ENCODE measurements at places on chromosomes 2 and 18.

DNA sequence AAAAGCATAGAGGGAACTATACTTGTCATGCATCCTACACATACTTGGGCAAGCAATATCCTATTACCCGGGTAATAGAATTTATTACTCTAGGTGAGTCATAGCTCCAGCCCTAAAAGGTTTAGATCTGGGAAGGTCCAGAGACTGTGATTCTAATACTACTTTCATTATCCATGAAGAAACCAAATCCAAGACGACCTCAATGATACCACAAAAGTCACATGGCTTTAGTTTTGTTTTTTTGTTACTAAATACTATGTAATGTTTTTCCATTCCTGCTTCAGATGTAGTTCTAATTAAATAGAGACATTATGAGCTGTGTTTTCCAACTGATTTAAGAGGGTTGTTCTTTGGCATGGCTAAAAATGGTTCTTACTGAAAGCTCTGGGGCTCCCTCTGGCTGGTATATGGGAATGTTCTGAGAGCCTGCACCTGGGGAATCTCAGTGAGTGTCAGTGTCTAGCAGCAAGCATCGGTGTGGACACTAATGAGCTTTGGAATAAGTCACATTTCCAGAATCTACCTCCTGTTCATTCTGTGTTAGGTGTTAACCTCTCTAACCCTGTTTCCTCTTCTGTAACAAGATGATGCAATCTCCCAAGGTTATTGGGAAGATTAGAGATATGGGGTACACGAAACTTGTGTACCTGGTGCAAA, 20.5 kb upstream of the IL1RL2 start:
- DNase-seq, result no peak

- no peak for DNase-seq
These were observed 9.0 kb upstream of the CREG2 start for GRCh38 chr2:101396316-101396717.

GRCh38 chr2:172342078-172342477, 85.3 kb upstream of the ITGA6 start:
- no peak for DNase-seq

GRCh38 chr18:55477499-55477859, 110.5 kb downstream of the TCF4 start:
- DNase-seq, result no peak

GRCh38 chr2:172551271-172551670, 4.6 kb upstream of the PDK1 start:
- DNase-seq, result no peak

DNA sequence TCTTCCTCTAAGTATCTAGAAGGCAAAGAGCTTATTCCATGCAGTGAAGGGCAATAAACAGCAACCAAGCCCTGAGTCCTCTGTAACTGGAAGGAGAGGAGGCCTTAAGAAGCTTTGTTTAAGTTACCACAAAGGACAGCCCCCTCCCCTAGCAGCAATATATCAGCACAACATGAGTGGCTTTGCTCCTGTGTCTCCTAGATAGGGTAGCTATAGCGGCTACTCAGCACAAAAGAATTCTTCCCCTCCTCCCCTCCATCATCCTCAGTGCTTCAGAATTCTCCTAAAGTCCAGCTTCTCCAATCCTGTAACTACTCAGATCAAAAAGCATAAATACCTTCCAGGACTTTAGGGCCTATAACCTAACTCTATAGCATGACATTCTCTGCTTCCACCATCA, 16.5 kb downstream of the SUMO1 start:
- no peak for DNase-seq

DNA sequence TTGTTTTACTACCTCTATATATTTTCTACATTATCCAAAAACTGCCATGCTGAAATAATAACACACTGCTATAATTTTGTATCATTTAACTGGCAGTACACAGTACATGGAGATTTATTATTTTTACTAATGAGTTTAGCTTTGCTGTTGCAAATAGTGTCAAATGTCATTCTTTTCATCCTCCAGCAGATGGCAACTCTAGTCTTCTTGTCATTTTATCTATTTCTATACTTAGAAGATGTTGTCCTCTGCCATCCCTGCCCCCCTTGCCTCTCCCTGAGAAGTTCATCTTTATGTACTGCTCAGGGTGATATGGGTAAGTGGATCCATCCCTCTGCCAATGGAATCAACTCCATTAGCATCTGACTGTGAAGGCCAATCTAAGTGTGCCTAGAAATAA, 21.7 kb upstream of the LRRTM1 start:
- DNase-seq, result no peak

- no peak for DNase-seq
These were observed 3.4 kb downstream of the MBP start for GRCh38 chr18:77129150-77129551.

DNA sequence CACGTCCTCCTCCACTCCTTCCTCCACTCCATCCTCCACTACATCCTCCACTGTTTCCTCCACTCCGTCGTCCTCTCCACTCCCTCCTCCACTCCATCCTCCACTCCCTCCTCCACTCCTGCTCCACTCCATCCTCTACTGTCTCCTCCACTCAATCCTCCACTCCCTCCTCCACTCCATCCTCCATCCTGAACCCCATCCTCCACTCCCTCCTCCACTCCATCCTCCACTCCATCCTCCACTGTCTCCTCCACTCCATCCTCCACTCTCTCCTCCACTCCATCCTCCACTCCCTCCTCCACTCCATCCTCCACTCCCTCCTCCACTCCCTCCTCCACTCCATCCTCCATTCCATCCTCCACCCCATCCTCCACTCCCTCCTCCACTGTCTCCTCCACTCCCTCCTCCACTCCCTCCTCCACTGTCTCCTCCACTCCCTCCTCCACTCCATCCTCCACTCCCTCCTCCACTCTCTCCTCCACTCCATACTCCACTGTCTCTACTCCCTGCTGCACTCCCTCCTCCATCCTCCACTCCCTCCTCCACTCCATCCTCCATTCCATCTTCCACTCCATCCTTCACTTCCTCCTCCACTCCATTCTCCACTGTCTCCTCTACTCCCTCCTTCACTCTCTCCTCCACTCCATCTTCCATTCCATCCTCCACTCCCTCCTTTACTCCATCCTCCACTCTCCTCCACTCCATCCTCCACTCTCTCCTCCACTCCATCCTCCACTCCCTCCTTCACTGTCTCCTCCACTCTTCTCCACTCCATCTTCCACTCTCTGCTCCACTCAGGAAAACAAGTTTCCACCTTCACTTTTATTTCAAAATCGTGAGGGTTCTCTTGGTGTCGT, 14.3 kb upstream of the B3GNT7 start:
- DNase-seq, result no peak

Data from activated CD8-positive, alpha-beta memory T cell treated with anti-CD3 and anti-CD28 coated beads for 4 hours (primary cell).